ENCODE measurements at places on chromosomes 16 and 17.

DNA sequence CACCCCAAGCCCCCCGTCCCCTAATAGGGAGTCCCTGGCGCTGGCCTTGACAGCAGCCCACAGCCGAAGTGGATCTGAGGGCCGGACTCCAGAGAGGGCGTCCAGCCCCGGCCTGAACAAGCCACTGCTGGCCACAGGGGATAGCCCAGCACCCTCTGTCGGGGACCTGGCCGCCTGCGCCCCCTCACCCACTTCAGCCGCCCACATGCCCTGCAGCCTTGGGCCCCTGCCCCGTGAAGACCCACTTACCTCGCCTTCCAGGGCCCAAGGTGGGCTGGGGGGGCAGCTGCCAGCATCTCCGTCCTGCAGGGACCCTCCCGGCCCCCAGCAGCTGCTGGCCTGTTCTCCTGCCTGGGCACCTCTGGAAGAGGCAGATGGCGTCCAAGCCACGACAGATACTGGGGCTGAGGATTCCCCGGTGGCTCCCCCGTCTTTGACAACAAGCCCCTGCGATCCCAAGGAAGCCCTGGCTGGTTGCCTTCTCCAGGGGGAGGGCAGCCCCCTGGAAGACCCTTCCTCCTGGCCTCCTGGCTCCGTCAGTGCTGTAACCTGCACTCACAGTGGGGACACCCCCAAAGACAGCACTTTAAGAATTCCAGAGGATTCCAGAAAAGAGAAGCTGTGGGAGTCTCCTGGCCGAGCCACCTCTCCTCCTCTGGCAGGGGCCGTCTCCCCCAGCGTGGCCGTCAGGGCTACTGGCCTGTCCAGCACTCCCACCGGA is 19.3 kb upstream of the ZFPM1 start:
- no peaks in the 10 kb centered on the region for H3K36me3 ChIP-seq
- DNase-seq = no peak
- H3K27me3 ChIP-seq = peaks cover 41% of the 10 kb centered on the region

- H3K4me3 ChIP-seq = no peak overlapping the region
- DNase-seq = no peak
- no peaks in the 10 kb centered on the region for H3K36me3 ChIP-seq
- no peaks in the 10 kb centered on the region for H3K27me3 ChIP-seq
- H3K27ac ChIP-seq = no peak overlapping the region
- no peaks in the 10 kb centered on the region for H3K4me1 ChIP-seq
Observed at GRCh38 chr16:50651835-50652438, 29.2 kb downstream of the SNX20 start.

DNA sequence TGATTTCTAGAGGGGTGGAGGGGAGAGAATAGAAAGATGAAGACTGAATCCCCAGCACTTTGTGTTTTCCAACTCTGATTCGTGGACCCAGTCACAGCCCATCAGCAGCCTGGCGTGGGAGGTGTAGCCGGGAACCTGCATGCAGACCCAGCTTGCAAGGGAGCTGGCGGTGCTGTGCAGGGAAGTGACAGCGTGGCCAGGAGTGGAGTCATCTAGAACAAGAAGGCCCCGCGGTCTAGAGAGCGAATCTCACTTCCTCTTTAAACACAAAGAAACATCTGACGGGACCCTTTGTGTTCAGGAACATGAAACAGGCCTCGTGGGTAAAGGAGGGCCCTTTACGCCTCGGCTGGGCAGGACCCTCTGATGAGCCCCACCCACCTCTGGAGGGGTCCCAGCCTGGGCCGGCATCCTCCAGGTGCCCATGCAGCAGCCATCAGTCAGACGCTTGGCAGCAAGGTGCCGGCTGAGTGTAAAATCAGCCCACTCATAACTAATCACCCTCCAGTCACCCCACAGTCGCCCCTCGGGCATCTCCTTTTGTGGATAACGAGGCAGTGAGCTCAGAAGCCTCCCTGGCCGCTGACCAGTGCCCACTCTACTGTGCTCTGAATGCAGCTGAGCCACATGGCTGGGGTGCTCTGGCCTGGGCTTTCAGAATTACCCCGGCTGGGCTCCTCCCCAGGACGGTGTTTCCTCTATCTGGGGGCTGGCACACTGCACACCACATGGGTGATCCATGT is 4.4 kb downstream of the SNAI3 start:
- H3K4me3 ChIP-seq = no peak overlapping the region
- H3K27me3 ChIP-seq = peaks cover 67% of the 10 kb centered on the region
- H3K4me1 ChIP-seq = peaks cover 33% of the 10 kb centered on the region
- H3K27ac ChIP-seq = peak overlapping the region; percentile 70

DNA sequence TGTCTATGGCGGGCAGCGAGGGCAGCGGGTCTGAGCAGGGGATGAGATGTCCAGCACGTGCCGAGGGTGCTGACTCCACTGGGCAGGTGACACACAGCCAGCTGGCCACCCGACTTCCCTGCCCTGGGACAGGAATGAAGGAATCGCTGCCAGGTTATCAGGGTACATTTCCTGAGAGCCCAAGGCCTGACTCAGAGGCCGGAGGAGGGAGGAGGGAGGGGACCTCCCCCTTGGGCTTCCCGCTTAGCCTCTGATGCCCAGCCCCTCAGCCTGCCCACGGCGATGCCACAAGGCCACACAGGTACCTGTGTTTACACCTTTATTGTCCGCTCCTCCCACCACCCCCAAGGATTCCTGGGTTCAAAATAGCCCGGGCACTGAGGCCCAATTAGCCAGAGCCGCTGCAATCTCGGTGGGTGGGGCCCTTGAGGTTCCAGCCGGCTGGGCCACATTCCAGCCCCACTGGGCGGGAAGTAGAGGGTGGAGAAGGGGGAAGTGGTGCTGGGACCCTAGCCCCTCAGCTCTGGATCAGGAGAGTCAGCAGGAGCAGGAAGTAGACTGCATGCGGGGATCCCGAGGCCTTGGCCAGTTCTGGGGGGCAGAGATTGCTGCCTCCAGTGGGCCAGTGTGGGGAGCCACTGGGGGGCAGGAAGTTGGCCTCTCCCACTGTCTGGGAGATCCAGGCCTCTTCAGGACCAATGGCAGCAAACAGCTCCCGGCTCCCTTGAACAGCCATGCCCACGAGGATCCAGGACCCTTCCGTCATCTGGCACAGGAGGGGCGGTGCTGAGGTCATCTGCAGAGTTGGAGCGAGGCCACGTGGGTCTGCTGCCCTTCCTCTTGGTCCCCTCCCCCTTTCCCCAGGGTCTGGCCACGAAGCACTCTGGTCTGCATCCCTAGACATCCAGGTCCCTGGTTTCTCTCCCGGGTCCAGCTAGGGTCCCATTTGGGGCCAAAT is 3.4 kb upstream of the PRSS8 start:
- H3K27ac ChIP-seq = peak overlapping the region; percentile 61

DNA sequence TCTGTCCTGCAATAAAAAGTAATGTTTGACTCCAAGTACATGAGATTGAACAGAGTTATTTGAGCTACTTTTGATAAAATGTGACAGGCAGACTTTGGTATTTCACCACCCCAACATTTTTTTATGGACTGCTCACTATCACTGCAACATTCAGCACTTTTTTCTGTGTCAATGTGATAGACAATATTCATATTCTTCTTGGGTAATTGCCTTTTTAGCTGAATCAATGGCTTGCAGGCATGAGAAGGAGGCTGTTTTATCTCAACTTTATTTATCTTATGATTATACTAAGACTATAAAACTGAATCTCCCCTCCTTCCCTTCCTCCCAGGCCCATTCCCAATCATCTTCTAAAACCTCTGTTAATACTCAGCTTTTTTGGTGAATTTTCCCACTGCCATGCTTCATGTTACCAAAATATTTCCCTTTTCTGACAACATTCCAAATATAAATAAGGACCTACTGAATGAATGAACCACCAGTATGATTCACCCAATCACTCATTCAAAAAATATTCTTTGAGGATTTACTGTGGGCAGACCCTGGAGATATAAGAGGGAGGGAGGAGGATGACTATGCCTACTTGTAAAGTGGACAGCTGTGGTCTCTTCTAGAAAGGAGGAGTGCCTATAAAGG is 67.6 kb downstream of the CDH13 start:
- no peaks in the 10 kb centered on the region for H3K36me3 ChIP-seq
- no peak overlapping the region for H3K4me3 ChIP-seq
- H3K27me3 ChIP-seq = no peaks in the 10 kb centered on the region
- no peak overlapping the region for H3K27ac ChIP-seq

GRCh38 chr16:70758786-70759185 is 42.2 kb downstream of the VAC14 start:
- no peak overlapping the region for H3K4me3 ChIP-seq
- DNase-seq = no peak
- H3K4me1 ChIP-seq = peaks cover 52% of the 10 kb centered on the region
- no peak overlapping the region for H3K27ac ChIP-seq
- H3K27me3 ChIP-seq = no peaks in the 10 kb centered on the region
- H3K36me3 ChIP-seq = peaks cover 37% of the 10 kb centered on the region

- H3K27ac ChIP-seq = no peak overlapping the region
- no peak for DNase-seq
Observed at GRCh38 chr17:32689348-32689747, 187.6 kb downstream of the MYO1D start.

DNA sequence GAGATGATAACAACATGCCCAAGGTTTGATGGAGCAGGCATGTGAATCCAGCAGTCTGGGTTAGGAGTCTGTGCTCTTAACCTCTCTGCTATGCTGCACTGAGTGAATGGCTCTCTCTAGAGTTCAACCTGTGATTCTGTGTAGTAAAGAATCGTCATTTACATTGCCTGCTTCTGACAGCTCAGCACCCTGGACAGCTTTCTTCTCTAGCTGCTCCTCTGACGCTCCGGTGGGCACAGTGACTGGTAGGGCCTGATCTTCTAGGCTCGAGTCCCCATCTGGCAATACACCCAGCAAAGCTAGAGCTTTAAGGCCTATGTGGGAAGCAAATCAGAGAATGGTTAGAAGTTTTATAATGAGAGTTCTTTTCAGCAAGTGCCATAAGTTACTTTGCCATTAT is 85.3 kb upstream of the ATP2A3 start:
- no peak overlapping the region for H3K4me3 ChIP-seq
- H3K36me3 ChIP-seq = peaks cover 99% of the 10 kb centered on the region
- no peaks in the 10 kb centered on the region for H3K4me1 ChIP-seq
- H3K27me3 ChIP-seq = no peaks in the 10 kb centered on the region

DNA sequence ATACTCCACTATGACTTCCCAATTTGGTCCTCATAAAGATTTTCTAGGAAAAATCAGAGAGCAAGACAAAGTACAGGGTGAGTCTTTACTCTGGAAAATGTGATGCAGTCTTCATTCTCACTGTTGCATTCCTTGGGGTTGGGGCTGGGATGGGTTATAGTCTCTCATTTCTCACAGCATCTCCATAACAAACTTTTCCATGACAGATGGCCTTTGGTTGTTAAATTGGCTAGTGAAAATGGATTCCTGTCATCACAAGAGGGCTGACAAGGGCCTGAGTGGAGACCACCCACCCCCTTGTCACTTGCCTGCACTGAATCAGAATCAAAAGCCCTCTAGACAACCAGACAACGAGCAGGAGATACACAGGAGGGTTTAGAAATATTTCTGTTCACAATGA is 174.6 kb downstream of the AATF start:
- peaks cover 49% of the 10 kb centered on the region for H3K36me3 ChIP-seq
- no peak for DNase-seq
- H3K4me3 ChIP-seq = no peak overlapping the region
